ENCODE measurements at places on chromosomes 12 and 14.
A peak's percentile ranks its signal among the peaks of the same experiment; 100 is the strongest.

DNA sequence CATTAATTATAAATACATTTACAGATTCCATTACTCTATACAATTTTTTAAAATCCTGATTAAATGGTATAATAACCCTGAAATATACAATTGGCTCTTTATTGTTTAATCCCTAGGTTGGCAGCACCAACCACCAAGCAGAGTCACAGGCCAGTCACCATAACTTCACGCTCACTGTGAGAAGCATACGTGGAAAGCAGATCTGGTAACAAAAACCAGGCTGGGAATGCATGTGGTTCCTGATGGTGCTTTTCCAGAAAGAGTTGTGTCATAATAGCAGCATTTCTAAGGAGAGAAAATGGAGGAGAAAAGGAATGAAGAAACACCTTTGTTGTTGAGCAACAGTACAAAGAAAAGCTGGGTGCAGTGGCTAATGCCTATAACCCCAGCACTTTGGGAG, 66.1 kb downstream of the SIX6 start:
- no peak overlapping the region for H3K27ac ChIP-seq
- H3K4me1 ChIP-seq: no peaks in the 10 kb centered on the region
- no peaks in the 10 kb centered on the region for H3K27me3 ChIP-seq
- no peak for DNase-seq
- H3K36me3 ChIP-seq: no peaks in the 10 kb centered on the region

DNA sequence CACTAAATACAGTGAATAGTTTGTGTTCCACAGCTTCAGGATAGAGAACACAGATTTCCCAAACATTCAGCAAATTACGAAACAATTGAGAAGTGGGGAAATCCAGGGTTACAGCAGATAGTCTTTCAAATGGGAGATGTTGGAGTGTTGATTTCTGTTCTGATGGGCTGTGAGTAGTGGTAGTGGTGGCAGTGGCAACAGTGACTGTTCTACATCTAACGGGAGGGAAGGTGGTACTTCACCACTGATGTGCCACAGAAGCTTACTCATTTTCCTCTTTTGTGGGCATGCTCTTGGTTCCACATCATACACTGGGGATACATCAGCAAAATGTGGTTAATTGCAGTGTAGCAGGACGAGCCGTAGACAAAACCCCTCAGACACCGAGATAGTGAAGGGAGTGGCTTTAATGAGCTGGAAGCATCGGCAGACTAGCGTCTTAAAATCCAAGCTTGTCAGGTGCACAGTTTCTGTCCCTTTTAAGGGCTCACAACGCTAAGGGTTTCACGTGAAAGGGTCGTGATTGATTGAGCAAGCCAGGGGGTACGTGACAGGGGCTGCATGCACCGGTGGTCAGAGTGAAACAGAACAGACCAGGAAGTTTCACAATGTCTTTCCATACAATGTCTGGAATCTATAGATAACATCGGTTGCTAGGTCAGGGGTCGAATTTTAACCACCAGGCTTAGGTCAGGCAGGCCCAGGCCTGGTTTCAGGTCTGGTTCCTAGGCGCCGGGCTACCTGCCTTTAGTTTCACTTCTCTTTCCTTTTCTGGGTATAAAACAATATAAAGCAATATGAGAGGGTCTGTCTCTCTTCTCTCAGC, 330.6 kb upstream of the FBXO33 start:
- no peak for DNase-seq
- no peaks in the 10 kb centered on the region for H3K27me3 ChIP-seq
- no peak overlapping the region for H3K27ac ChIP-seq
- H3K36me3 ChIP-seq: no peaks in the 10 kb centered on the region
- H3K4me1 ChIP-seq: no peaks in the 10 kb centered on the region

DNA sequence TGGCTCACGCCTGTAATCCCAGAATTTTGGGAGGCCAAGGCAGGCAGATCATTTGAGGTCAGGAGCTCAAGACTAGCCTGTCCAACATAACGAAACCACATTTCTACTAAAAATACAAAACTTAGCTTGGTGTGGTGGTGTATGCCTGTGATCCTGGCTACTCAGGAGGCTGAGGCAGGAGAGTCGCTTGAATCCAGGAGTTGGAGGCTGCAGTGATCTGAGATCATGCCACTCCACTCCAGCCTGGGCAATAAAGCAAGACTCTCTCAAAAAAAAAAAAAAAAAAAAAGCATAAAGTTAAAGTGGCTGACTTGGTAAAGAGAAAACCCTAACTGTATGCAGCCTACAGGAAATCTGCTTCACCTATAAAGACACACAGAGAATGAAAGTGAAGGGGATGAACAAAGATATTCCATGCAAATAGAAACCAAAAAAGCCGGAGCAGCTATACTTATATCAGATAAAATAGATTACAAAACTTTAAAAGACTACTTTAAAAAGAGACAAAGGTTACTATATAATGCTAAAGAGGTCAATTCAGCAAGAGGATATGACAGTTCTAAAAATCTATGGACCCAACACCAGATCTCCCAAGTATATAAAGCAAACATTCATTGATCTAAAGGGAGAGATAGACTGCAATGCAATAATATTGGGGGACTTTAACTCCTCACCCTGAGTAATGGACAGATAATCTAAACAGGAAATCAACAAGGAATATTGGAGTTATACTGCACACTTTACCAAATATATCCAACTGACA, 4.1 kb downstream of the CLEC2B start:
- no peaks in the 10 kb centered on the region for H3K36me3 ChIP-seq
- H3K27me3 ChIP-seq: no peaks in the 10 kb centered on the region
- no peaks in the 10 kb centered on the region for H3K4me1 ChIP-seq
- DNase-seq: no peak
- no peak overlapping the region for H3K27ac ChIP-seq

- peaks cover 8% of the 10 kb centered on the region for H3K4me1 ChIP-seq
- peaks cover 36% of the 10 kb centered on the region for H3K27me3 ChIP-seq
- no peaks in the 10 kb centered on the region for H3K36me3 ChIP-seq
- H3K4me3 ChIP-seq: no peak overlapping the region
- no peak overlapping the region for H3K27ac ChIP-seq
Observed at GRCh38 chr14:37584211-37585100, 10.6 kb downstream of the FOXA1 start.

- DNase-seq: no peak
- H3K27ac ChIP-seq: no peak overlapping the region
- no peaks in the 10 kb centered on the region for H3K36me3 ChIP-seq
Observed at GRCh38 chr14:23942587-23942986, 11.0 kb upstream of the DHRS4 start.

DNA sequence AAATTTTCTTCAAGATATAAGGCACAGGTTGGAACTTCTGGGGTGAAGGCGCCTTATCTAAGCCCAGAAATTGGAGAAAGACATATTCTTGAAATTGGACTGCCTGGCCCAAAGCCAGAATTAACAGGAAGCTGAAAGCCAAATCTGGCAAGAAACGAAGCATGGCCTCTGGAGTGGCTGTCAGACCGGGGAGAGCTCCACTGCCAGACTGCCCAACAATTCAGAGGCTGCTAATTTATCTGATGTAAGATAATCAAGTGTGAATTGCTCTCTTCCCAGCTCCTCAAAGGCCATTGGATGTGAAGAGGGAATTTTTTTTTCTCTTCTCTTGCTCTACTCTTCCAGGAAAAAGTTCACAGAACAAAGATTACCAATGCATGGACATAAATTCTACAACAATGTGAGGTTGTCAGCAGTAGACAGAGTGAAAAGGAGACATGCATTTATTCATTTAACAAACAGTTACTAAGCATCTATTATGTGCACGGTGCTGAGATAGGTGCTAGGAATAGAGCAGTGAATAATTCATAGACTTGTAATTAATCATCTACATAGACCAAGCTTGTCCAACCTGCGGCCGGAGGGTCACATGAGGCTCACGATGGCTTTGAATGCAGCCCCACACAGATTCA, at the start of gene GDF3:
Gene GDF3 (minus strand): TSS at position 210 of the 632 bp plus-strand sequence. CDS start 47 bp downstream, at position 163.
- DNase-seq: no peak
- peak within 1 kb of the TSS; percentile 34 for H3K4me3 ChIP-seq
- H3K36me3 ChIP-seq: no peaks in the 10 kb centered on the region

GRCh38 chr14:21978184-21978998, 304.8 kb upstream of the OR4E1 start:
- H3K27me3 ChIP-seq: no peaks in the 10 kb centered on the region
- H3K4me3 ChIP-seq: no peak overlapping the region
- no peak overlapping the region for H3K27ac ChIP-seq
- H3K36me3 ChIP-seq: no peaks in the 10 kb centered on the region

- peak overlapping the region; percentile 98 for H3K4me3 ChIP-seq
- H3K36me3 ChIP-seq: peaks cover 5% of the 10 kb centered on the region
- peaks cover 22% of the 10 kb centered on the region for H3K4me1 ChIP-seq
- peak overlapping the region; percentile 100 for H3K27ac ChIP-seq
- H3K27me3 ChIP-seq: no peaks in the 10 kb centered on the region
- DNase-seq: peak; percentile 69
Observed at GRCh38 chr12:121799842-121800693, 3.7 kb upstream of the SETD1B start.

DNA sequence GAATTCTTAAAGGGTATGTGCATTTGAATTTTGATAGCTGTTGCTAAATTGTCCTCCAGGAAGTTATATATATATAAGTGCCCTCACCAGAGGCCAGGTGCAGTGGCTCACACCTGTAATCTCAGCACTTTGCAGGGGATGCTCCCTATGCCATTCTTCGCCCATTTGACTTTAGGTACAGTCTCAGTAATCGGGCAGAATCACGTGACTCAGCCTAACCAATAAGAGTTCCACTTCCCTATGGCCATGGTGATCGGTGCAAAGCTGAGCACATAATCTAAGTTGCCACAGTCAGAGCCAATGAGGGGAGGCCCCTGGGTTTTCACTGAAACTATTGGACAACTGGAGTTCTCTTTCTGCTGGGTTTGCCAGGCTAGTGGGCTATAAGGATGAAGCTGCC, 274.6 kb upstream of the TBX3 start:
- H3K36me3 ChIP-seq: no peaks in the 10 kb centered on the region
- H3K4me1 ChIP-seq: no peaks in the 10 kb centered on the region
- no peaks in the 10 kb centered on the region for H3K27me3 ChIP-seq
- H3K4me3 ChIP-seq: no peak overlapping the region
- DNase-seq: no peak

GRCh38 chr12:43882578-43883178, 46.8 kb downstream of the TMEM117 start:
- H3K27me3 ChIP-seq: no peaks in the 10 kb centered on the region
- no peaks in the 10 kb centered on the region for H3K4me1 ChIP-seq
- no peaks in the 10 kb centered on the region for H3K36me3 ChIP-seq
- no peak overlapping the region for H3K4me3 ChIP-seq
- DNase-seq: no peak

- no peak overlapping the region for H3K27ac ChIP-seq
- no peaks in the 10 kb centered on the region for H3K27me3 ChIP-seq
- no peaks in the 10 kb centered on the region for H3K36me3 ChIP-seq
- no peaks in the 10 kb centered on the region for H3K4me1 ChIP-seq
Observed at GRCh38 chr12:4555804-4556203, 6.2 kb upstream of the DYRK4 start.

- peaks cover 2% of the 10 kb centered on the region for H3K4me1 ChIP-seq
- peak overlapping the region; percentile 69 for H3K27ac ChIP-seq
- no peaks in the 10 kb centered on the region for H3K36me3 ChIP-seq
- no peaks in the 10 kb centered on the region for H3K27me3 ChIP-seq
Observed at GRCh38 chr14:59438195-59438647, 27.0 kb downstream of the GPR135 start.

- H3K27ac ChIP-seq: no peak overlapping the region
- no peaks in the 10 kb centered on the region for H3K4me1 ChIP-seq
- H3K36me3 ChIP-seq: peaks cover 1% of the 10 kb centered on the region
- H3K27me3 ChIP-seq: no peaks in the 10 kb centered on the region
Observed at GRCh38 chr14:67002994-67003753, 186.1 kb upstream of the GARIN2 start.

- H3K4me1 ChIP-seq: no peaks in the 10 kb centered on the region
- H3K27me3 ChIP-seq: no peaks in the 10 kb centered on the region
- H3K36me3 ChIP-seq: peaks cover 51% of the 10 kb centered on the region
- H3K27ac ChIP-seq: no peak overlapping the region
- H3K4me3 ChIP-seq: no peak overlapping the region
Observed at GRCh38 chr12:26971963-26972362, 33.7 kb downstream of the FGFR1OP2 start.

- no peak overlapping the region for H3K27ac ChIP-seq
- H3K4me3 ChIP-seq: no peak overlapping the region
Observed at GRCh38 chr12:129103231-129103630, 250.0 kb downstream of the GLT1D1 start.

- no peak for DNase-seq
- H3K4me1 ChIP-seq: no peaks in the 10 kb centered on the region
- no peaks in the 10 kb centered on the region for H3K27me3 ChIP-seq
- H3K4me3 ChIP-seq: no peak overlapping the region
- no peak overlapping the region for H3K27ac ChIP-seq
Observed at GRCh38 chr12:21825886-21826617, 51.5 kb upstream of the KCNJ8 start.

DNA sequence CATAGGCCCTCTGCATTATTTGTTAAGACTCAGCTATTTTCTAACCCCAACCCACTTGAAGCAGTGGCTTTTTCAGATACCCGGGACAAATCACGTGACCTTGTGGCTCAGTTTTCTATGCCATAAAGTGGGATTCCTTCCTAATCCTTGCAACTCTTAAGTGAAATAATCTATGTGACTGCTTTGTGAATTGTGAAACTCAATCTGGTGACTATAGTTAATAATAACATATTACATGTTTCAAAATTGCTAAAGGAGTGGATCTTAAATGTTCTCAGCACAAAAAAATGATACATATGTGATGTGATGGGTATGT, 17.3 kb downstream of the EML1 start:
- no peak for DNase-seq
- H3K27ac ChIP-seq: no peak overlapping the region
- no peaks in the 10 kb centered on the region for H3K36me3 ChIP-seq
- no peaks in the 10 kb centered on the region for H3K4me1 ChIP-seq

- no peaks in the 10 kb centered on the region for H3K4me1 ChIP-seq
- no peaks in the 10 kb centered on the region for H3K27me3 ChIP-seq
- no peaks in the 10 kb centered on the region for H3K36me3 ChIP-seq
- no peak for DNase-seq
- H3K27ac ChIP-seq: no peak overlapping the region
- H3K4me3 ChIP-seq: no peak overlapping the region
Observed at GRCh38 chr14:94717808-94718207, 52.1 kb downstream of the GSC start.

All from ascending aorta (tissue), 2 donors.